Activated T-cell treated with anti-CD3 and anti-CD28 coated beads, Interleukin-2, amount 50 U/mL, for 4 hours (primary cell): ENCODE measurements at places on chromosomes 16 and 17. TPM values are rescaled to one million over a fixed set of nuclear protein-coding genes. Genes with fewer than 3 reads are reported as not detected.

DNA sequence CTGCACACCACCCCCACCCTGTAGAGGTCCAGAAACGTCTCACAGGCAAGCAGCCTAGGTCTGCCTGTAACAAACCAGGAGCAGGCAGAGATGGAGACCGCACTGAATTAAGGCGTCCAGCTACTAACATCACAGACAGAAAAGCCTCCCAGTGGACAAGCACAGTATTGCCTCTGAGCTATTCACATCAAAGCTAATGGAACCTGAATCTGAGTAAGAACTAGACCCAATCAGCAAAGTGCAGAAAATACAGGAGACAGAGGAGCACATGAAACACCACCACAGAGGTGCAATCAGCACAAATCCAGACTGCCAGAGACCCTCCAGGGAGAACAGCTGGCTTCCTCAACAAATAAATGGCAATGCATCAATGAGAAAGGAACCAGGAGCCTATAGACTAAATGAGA, 22.2 kb upstream of the PEMT start:
- peak; percentile 48 for DNase-seq

Gene ZNF469
- 1.6 TPM for total RNA-seq

Gene KRT15
- not detected for total RNA-seq

Gene BRICD5
- 8.2 TPM for total RNA-seq

Gene TEKT1
- not detected for total RNA-seq

DNA sequence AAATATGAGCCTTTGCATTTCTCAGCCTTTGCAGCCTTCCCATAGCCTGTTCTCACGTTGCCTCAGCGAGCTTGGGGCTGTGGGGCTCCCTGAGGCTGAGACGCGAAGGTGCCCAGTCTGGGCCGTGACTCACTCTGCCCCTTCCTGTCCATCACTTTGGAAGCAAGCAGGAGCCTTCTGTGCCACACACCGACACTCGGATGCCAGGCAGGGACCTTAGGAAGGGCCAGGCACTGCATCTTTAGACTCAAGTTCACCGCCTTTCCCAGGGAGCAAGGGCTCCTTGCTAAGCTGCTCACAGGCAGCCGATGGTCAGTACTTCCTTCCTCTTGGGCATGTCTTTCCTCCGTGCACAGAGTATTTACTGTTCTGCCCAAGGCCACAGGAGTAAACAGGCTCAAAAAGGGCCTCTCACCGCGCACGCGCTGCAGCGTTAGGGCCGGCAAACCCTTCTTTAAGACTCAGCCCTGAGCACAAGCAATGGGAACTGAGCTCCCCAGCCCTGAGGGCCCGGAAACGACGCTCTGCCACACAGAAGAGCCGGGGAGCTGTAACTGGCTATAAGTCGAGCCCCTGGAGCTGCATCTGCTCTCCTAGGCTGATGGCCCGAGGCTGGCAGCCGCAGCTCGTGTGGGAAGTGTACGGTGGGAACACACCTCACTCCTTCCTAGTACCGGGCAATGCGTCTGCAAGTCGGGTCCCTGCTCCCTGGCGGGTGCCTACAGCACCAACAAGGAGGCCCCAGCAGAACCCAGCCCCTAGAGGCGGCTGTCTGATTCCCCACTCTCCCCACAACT, 7.2 kb downstream of the TIMM22 start:
- DNase-seq = no peak

DNA sequence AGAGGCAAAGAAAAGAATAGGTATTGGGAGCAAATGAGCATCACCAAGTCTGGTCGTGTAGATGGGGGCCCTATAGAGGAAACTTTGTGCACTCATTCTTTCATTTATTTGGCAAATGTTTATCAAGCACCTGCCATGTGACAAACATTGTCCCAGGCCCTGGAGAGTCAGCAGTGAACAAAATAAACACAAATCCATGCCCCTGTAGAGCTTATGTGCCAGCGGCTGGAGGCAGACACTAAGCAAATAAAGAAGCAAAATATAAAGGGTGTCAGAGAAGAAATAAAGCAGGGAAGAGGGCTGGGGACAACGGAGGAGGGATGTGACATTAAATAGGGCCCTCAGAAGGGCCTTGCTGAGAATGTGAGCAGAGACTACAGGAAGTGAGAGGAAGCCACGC, 45.5 kb downstream of the KATNIP start:
- no peak for DNase-seq
